ENCODE measurements at places on chromosomes 5 and 9.

GRCh38 chr5:122200865-122201264 lies 71.5 kb downstream of the ZNF474 start:
- no peak for DNase-seq

GRCh38 chr5:14790220-14790619 lies 81.4 kb downstream of the ANKH start:
- no peak for DNase-seq

DNA sequence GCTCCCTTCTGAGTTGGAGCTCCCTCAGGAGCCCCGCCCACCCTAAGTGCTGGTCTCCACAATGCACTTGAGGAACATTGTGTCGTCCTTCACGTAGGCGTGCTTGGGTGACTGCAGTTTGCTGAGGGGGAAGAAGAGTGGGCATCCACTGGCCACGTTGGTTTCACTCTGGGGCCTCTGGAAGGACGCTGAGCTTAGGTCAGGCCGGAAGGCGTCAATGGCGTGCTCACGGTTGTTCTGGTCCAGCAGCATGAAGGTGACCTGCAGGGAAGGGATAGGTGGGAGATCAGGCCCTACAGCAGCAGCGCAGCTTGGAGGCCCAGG lies 21.7 kb downstream of the TRAF1 start:
- DNase-seq, result no peak

DNA sequence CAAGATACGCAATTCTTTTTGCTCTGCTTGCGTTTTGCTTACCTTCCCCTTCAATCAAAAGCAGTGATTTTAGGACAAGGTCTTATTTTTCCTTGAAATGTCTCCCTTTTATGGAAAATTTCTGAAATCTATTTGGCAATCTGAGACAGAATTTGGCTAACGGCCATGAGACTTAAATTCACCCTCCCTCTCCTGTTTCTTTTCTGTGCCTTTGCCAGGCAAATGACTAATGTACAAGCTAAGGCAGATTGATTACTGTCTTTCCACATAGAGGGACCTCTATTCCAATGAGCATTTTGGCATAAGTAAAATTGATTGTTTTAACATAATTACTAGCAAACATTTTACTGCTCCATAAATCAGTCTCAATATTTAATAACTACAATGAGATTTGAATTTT lies 31.7 kb downstream of the FAM81B start:
- DNase-seq, result no peak

GRCh38 chr9:99037769-99038483 lies 67.0 kb upstream of the TGFBR1 start:
- DNase-seq, result no peak

DNA sequence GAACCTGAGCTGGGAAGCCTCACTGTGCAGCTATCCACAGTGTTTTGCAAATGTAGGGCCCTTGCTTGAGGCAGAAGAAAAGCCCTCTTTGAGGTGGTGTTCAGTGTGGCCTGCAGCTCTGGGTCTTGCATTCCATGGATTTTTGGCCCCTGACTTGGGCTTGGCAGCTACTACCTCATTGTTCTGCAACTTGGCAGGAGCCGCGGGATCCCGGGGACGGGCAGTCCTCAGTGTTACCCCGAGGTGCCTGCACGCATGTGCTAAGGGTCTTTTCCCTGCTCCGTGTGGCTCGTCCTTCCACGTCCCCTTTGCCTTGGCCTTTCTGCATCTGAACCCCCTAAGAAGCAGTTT lies 39.8 kb downstream of the NEK6 start:
- no peak for DNase-seq

DNA sequence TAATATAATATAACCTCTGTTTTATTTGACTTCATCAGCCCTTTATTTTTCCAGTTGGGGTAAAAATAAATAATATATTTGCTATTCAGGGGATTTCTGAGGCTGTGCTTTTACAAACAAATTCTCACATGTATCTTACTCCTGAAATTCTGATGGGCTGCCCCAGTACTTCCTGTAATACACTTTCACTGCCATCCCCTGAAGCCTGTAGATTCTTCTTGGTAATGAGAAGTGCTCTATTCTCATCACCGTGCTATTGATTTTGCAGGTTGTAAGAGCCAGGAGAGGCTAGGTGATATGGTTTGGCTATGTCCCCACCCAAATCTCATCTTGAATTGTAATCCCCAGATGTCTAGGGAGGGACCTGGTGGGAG lies 91.9 kb upstream of the CEP78 start:
- no peak for DNase-seq

DNA sequence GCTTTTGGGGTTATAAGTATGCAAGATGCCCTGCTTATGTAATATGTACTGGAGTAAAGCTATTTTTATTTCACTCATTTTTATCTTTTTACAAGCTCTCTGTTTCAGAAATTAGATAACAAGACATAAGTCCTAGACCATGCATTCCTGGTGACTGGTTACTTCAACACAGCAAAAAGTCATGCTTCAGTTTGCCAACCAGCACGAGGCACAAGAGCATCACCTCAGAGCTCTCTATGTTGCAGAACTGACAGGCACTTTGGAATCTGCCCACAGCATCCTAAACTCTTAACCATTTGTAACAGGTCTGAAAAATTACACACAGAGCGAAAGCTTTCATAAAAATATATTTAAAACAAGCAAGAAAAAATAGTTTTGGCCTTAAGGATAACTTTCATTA lies 112.8 kb downstream of the MARCHF11 start:
- no peak for DNase-seq

DNA sequence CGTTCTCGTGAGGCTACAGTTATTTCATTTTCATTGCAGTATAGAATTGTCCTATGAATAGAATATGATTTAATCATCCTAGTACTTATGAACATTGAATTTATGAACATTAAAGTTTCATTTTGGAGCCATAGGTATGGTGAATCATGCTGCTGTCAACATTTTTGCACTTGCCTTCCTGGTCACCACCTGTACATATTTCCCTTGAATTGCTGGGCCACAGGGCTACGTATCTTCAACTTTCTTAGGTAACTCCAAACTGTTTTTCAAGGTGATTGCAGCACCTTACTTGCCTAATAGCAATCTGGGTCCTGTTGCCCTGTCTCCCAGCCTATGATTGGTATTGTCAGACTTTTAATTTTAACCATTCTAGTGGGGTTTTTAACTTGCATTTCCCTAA lies 6.5 kb upstream of the RNF145 start:
- no peak for DNase-seq

DNA sequence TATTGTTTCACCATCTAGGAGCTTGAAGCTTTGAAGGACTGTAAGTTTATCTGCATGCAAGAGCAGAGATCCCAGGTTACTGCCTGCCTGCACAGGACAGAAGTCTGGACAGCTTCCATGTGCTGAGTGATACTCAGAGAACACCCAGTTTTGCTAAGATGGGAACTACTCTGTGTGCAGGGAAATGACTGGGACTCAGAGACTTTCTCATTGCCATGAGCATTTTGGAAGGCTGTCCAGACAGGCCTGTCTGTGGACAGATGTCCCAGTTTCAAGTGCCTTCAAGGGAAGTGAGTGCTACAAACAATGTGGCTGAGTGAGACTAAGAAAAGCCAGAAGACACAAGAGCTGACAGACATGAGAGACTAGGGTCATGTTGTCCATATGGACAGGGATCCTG lies 19.2 kb upstream of the ZNF131 start:
- DNase-seq, result no peak

GRCh38 chr5:39420482-39421145 lies 4.2 kb downstream of the DAB2 start:
- no peak for DNase-seq

GRCh38 chr9:76086539-76086938 lies 196.1 kb downstream of the PCSK5 start:
- DNase-seq, result no peak

DNA sequence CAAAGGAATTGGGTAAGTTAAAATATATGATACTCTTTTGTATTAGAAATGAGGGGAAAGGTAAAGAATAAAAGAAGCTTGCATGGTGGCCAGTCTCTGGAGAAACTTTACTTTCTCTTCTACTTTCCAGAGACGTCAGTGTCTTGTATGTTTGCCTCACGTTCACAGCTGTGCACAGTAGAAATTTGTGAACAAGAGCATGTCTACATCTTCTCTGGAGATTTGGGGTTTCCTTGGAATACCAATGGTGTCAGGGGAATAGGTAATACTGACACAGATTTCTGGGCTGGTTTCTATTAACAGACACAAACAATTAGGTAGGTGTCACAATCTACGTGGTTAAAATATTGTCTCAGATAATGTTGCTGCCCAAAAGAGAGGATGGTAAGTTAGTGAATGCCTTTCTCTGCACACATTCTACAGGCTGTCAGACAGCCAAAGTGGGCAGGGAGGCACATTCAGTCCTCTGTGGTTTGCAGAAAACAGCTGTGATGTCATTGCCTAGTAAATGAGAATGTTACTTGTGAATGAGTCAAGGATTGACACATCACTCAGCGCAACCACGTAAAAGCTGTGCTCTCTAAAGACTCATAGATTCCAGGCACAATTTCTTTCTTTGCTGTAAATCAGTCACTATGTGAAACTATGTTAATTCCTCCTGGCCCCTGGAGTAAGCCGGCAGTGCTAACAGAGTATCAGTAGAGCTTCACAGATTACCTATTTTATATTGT lies 397.1 kb downstream of the MAN2A1 start:
- DNase-seq, result no peak

GRCh38 chr9:99352826-99353225 lies 130.7 kb downstream of the SEC61B start:
- DNase-seq, result no peak

DNA sequence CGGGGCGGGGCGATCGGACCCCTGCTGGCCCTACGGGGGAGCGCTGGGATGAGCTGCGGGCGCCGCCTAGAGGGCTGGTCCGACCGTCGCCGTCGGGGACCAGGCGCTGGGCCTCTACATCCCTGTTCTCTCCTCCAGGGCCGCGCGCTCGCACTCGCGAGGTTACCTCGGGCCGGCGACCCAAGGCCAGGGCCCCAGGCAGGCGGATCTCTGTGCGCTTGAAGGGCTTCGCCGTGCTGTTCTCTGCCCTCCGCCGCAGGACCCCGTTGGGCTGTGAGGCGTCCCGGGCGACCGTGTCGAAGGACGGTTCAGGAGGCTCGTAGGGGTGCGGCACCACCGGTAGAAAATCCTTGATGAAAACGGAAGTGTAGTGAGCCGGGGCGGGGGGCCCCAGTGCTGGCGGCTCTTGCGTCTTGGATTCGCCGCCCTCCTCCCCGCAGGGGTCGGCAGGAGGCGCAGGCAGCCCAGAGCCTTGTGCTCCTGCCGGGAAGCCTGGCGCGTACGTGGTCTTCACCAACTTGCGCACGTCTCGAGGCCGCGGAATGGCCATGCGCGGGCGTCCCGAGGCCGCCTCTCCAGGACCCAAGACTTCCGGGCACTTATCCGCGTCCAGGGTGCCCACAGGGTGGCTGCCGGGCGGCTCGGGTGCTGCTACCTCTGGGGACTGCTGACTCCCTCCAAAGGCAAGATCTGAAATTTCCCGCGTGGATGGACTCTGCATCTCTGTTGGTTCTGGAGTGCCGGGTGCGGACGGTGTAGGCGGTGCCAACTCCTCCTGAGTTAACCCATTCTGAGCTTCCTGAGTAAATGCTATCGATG lies 2.0 kb downstream of the PROB1 start:
- peak; percentile 97 for DNase-seq

- DNase-seq, result peak; percentile 57
Measured at GRCh38 chr9:136484153-136485048, 1.6 kb upstream of the SEC16A start.

DNA sequence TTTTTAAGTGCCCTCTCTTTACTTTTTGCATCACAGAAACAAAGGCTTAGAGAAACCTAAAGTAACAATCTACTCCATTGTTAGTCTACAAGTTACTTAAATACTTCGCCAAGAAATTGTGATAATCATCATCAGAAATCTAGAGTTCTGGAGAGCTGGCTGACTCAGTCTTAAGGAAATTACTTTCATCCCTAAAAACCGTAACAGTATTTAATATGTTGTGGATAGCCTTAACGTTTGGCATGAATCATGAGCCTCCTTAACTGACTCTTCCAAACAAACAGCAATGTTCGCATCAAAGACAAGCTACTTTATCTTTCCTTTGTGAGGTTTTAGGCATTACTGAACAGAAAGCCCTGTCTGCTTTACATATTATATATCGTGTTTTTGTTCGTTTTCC lies 128.7 kb downstream of the NIPBL start:
- DNase-seq, result no peak

- DNase-seq, result no peak
Measured at GRCh38 chr9:127278372-127278771, 13.8 kb downstream of the GARNL3 start.
